ENCODE measurements at places on chromosomes 16 and 17.

DNA sequence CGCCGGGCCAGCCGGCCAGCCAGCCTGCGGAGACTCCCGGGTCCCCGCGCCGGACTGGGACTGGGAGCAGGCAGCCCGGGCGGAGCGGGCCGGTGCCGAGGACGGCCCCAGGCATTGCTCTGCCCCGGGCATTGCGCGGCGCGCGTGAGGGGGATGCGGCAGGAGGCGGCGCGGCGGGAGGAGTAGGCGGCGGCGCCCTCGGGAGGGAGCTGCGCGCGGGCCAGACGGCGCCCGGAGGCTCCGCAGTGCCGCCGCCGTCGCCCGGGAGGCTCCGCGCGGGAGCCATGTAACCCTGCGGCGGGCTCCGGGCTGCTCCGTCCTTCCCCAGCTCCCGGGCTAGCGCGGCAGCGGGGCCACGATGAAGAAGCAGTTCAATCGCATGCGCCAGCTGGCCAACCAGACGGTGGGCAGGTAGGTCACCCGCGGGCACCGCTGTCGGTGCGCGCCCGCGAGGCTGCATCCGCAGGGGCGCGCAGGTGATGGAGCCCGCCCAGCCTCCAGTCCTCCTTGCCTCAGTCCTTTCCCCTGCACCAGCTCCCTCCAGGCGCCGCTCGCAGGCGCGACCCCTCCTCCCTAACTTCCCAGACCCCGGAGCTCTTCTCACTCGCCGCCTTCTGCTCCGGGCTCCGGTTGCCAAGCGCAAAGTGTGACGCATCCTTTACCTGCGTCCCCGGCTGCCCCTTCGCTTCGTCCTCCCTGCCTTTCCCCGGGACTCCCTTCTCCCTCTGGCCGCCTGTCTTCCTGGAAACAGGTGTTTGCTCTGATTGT is at the start of gene ARHGAP44:
Gene ARHGAP44 (plus strand): TSS at position 18 of the 768 bp plus-strand sequence. CDS start 341 bp downstream, at position 359.
- DNase-seq = no peak

GRCh38 chr16:22034503-22034902 is 26.6 kb downstream of the MOSMO start:
- no peak for DNase-seq

- no peak for DNase-seq
Observed at GRCh38 chr17:34249478-34249877, 5.6 kb upstream of the CCL2 start.

GRCh38 chr17:76437467-76438402 is 15.2 kb downstream of the UBE2O start:
- no peak for DNase-seq

DNA sequence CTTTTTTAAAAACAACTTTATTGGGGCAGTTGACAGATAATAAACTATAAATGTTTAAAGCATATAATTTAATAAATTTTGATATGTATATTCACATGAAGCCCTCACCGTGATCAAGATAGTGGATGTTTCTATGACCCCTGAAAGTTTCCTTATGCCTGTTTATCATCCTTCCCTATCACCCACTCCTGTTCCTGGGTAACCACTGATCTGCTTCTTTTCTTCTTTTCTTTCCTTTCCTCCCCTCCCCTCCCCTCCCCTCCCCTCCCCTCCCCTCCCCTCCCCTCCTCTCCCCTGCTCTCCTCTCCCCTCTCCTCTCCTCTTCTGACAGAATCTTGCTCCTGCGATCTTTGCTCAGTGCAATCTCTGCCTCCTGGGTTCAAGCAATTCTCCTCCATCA is 193.7 kb upstream of the CDH13 start:
- no peak for DNase-seq

DNA sequence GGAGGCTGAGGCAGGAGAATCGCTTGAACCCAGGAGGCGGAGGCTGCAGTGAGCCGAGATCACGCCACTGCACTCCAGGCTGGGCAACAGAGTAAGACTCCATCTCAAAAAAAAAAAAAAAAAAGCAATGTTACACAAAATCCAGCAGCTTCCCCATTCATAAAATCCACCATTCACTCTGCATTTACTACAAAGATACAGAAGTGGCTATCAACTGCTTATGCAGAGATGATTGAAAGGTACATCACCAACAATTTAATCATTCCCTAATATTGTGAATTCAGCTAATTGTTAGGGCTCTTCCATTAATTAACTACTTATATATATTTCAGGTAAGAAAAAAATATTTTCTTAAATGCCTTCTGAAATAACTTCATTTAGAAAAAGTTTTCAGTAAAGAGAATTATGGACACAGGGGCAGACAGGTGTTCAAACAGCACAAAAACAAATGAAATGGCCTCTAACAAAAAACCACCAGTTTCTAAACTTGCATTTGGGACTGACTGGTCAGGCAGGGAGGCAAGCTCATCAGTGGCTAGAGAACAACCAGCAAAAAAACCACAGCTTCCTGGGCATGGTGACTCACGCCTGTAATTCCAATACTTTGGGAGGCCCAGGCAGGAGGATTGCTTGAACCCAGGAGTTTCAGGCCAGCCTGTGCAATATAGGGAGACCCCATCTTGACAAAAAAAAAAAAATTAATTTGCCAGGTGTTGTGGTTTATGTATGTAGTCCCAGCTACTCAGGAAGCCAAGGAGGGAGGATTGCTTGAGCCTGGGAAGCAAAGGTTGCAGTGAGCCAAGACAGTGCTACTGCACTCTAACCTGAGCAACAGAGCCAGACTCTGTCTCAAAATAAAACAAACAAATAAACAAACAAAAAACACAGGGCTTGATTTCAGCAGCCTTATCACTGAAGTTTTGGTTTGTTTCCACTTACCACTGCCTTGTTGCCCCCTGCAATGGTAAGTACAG is 26.3 kb downstream of the ERN1 start:
- no peak for DNase-seq

DNA sequence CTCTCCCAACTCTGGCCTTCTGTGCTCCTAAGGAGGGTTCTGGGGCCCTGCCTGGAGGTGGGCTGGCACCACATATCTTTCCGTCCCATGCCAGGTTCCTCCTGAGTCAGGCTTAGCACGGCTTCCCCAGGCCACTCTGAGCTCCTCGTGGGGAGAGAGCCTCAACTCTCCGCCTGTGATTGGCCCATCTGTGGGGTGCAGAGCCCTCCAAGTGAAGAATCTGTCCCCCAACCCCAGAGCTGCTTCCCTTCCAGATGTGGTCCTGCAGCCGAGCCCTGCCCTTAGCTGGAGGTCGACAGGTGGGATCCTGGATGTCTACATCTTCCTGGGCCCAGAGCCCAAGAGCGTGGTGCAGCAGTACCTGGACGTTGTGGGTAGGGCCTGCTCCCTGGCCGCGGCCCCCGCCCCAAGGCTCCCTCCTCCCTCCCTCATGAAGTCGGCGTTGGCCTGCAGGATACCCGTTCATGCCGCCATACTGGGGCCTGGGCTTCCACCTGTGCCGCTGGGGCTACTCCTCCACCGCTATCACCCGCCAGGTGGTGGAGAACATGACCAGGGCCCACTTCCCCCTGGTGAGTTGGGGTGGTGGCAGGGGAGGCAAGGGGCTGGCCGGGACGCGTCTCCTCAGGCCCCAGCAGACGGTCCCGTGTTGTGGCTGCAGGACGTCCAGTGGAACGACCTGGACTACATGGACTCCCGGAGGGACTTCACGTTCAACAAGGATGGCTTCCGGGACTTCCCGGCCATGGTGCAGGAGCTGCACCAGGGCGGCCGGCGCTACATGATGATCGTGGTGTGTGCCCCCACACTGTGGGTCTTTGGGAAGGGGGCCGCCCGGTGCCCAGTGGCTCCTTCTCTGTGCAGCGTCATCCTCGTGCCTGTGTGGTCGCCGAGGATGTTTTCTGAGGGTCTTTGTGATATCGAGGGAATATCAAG is 6.9 kb downstream of the GAA start:
- no peak for DNase-seq

GRCh38 chr16:56420613-56421012 is 4.7 kb downstream of the AMFR start:
- DNase-seq = no peak

GRCh38 chr16:727291-727977 is 528 bp downstream of the HAGHL start:
- DNase-seq = no peak

DNA sequence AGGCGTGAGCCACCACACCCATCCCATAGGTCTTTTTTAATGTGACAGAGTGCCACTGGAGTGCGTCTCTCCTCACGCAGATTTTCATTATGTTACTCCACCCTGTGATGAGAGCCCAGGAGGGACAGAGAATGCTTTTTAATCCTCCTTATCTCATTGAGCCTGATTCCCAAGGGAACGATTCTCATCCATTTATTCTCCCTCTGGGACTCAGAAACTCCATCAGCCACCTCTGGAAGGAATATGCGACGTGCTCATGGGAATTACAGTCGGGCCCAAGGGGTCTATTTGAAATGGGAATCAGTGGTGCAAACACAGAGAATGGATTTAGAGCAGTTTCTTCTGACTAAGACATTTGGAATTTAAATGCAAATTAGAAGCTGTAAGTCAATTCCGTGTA is 155.9 kb upstream of the HSBP1 start:
- DNase-seq = no peak

- DNase-seq = no peak
Observed at GRCh38 chr16:25633549-25633948, 58.2 kb upstream of the HS3ST4 start.

- DNase-seq = no peak
Observed at GRCh38 chr16:54169112-54169511, 117.5 kb downstream of the IRX3 start.

DNA sequence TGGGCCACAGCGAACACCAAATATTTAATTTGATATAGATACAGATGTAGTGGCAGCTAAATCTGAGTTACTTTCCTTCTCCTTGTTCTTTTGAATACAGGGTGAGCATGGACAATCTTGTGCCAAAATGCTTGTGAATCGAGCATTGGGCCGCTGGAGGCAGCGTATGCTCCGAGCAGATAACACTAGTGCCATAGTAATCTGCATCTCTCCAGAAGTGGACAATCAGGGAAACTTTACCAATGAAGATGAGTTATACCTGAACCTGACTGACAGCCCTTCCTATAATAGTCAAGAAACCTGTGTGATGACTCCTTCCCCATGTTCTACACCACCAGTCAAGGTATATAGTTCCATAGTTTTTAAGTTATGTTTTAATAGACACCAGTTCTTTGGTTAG is 21.2 kb upstream of the BCAS3 start:
- DNase-seq = no peak

- DNase-seq = no peak
Observed at GRCh38 chr16:26806657-26807056, 260.1 kb upstream of the C16orf82 start.

- DNase-seq = no peak
Observed at GRCh38 chr17:17059301-17059890, 17.1 kb downstream of the MPRIP start.

- peak; percentile 52 for DNase-seq
Observed at GRCh38 chr17:74923538-74924249, 379 bp upstream of the OTOP2 start.

- DNase-seq = no peak
Observed at GRCh38 chr17:42531455-42532354, 4.3 kb upstream of the NAGLU start.

- no peak for DNase-seq
Observed at GRCh38 chr17:19386051-19386929, 700 bp downstream of the MFAP4 start.

DNA sequence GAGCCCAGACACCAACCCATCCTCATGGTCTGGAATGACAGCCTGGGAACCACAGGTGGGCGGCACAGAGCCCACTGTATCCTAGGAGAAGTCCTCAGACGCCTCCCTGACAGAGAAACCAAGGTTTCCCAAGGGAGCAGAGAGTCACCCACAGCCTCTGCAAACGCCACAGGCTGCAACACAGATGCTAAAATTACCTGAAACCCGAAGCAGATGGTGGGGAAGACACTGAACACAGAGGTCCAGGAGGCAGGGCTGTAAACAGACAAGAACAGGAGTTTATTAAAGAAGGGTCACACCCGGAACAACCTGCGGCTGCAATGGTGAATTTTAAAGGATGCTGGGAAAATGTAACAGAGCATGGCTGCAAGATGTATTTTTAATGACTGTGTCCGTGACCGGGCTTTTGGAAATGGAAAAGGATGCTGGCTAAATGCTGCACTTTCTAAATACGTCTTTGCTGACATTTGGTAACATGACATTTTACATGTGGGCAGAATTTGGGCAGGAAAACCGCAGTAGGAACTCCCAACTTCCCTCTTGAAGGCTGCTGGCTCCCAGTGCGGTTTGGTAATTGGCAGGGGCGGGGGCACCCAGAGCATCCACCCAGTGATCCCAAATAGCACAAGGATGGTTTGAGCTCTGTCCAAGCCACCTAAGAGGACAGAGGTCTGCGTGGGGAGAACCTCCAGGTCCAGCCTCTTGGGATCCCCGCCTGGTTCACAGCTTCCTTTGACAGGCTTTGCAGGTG is 13.1 kb downstream of the SLC38A8 start:
- DNase-seq = no peak

DNA sequence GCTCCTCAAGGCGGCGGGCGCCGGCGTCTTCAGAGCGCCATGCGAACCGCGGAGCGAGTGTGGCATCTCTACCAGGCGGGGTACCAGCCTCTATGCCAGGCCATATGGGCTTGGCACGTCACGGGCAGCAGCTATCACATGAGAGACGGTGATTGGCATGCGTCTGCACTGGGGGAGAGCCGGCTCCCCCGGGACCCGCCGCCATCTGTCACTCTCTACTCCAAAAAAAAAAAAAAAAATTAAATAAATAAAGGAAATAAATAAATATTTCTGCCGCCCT is at the start of gene NEUROD2:
Gene NEUROD2 (minus strand): TSS at position 70 of the 280 bp plus-strand sequence. CDS start 1,321 bp downstream, outside the sequence.
- DNase-seq = no peak

DNA sequence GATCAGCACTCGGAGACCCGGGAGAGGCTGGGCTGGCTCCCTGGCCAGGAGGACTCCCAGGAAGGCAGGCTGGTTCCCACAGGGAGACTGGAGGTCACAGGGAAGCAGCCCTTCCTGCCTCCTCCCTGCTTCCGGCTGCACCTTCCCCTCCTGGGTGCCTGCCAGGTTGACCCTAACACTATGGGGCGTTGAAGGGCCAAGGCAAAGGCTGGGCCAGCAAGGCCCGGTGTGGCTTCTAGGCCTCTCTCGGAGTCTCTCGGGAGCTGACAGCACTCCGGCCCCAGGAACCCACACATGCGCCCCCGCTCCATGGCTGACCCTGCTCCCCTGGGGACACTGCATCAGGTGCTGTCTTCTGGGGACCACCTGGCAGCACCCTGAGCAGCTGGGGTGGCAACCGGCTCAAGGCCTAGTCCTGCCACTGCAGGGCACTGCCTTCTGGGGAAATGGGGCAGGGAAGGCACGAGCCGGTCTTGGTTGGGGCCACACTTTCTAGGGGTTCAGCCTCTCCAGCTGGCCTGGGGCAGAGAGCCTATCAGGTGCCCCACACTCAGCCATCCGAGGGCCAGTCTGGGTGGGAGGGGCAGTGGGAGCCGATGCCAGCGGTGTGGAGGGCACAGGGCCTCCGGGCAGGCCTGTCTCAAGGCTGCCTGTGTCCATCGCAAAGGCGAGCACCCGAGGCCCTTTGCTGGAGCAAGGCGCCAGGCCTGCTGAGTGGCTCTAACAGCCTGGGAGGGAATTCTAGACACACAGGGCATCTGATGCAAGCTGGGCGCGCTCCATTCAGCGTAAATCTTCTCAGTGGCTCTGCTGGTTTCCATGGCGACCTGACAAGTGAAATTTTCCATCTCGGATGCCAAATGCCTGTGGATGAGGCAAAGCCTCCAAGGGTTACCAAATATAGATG is 5.6 kb upstream of the MTSS2 start:
- no peak for DNase-seq

- DNase-seq = no peak
Observed at GRCh38 chr17:41771389-41772206, 14.9 kb downstream of the JUP start.

All from stimulated activated CD8-positive, alpha-beta memory T cell treated with anti-CD3 and anti-CD28 coated beads, Interleukin-12 subunit alpha, Interleukin-12 subunit beta, amount 100 ng/mL, for 1 hour (primary cell).